ENCODE measurements at places on chromosomes 4 and X.
A peak's percentile ranks its signal among the peaks of the same experiment; 100 is the strongest.

- DNase-seq, result no peak
These were observed 72.6 kb downstream of the TMEM131L start for GRCh38 chr4:153538487-153539357.

DNA sequence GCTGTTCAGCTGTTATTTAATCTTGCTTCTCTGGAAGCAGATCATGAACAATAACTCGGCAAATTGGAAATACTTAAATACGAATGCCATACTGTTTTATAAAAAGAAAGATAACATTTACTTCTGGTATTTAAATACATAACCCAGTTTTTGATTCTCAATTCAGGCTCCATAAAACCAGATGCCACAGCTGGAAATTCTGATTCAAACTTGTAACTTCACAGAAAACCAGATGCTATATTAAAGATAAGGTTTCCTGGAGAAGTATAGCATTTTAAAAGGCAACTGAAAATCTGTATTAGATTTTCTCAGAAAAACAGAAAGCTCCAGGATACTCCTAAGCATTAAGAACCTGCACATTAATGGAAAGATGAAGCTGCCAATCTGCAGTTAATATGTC lies 40.2 kb downstream of the STX18 start:
- DNase-seq, result no peak

- no peak for DNase-seq
These were observed 57.3 kb upstream of the CXCL8 start for GRCh38 chr4:73683033-73683432.

- no peak for DNase-seq
These were observed 26.9 kb upstream of the PASD1 start for GRCh38 chrX:151536571-151536970.

- no peak for DNase-seq
These were observed 37.4 kb upstream of the PACRGL start for GRCh38 chr4:20662851-20663250.

DNA sequence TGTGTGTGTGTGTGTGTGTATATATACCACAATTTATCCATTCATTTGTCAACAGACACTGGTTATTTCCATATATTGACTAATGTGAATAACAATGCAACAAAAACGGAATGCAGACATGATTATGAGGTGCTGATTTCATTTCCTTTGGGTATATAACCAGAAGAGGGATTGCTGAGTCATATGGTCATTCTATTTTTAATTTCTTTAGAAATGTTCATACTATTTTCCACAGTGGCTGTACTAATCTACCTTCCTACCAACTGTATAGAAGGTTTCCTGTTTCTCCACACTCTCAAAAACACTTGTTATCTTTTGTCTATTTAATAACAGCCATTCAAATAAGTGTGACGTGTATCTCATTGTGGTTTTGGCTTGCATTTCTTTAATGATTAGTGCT lies 269.9 kb downstream of the OPHN1 start:
- no peak for DNase-seq

- no peak for DNase-seq
These were observed 751.8 kb upstream of the POU3F4 start for GRCh38 chrX:82756272-82756671.

- DNase-seq, result no peak
These were observed 131.9 kb downstream of the TBC1D19 start for GRCh38 chr4:26715636-26716242.

DNA sequence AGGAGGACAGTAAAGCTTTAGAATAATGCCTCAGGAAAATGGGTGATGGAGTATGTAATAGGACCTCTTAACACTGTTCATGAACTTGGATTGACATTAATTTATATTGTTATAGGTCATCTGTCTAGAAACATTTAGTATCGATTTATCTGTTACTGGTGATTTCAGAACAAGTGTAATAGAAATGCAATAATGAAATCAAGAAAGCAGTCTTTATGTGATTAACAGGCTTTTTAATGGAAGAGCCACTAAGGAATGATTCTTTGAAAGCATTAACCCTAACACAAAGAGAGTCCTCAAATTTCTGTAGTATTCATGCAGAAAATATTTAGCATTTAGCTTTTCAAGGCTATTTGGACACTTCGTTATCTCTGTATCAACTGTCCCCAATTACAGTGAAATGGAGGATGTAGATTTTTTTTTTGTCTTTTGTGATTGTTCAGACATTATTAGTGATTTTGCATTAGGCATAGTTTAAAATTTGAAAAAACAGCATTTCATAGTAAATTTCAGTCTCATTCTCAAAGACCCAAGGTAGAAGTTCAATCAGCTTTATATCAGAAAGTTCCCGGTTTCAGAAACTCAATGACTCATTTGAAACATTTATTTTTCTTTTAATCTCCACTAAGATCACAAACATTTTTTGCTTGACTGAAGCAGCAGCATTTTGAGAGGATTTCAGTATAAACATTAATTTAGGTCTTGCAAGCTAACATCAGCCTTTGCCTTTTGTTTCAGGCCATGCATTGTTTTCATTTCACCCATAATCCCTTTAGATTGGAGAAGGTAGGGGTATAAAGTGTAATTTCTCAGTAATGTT lies 56.3 kb downstream of the AGTR2 start:
- DNase-seq, result no peak

DNA sequence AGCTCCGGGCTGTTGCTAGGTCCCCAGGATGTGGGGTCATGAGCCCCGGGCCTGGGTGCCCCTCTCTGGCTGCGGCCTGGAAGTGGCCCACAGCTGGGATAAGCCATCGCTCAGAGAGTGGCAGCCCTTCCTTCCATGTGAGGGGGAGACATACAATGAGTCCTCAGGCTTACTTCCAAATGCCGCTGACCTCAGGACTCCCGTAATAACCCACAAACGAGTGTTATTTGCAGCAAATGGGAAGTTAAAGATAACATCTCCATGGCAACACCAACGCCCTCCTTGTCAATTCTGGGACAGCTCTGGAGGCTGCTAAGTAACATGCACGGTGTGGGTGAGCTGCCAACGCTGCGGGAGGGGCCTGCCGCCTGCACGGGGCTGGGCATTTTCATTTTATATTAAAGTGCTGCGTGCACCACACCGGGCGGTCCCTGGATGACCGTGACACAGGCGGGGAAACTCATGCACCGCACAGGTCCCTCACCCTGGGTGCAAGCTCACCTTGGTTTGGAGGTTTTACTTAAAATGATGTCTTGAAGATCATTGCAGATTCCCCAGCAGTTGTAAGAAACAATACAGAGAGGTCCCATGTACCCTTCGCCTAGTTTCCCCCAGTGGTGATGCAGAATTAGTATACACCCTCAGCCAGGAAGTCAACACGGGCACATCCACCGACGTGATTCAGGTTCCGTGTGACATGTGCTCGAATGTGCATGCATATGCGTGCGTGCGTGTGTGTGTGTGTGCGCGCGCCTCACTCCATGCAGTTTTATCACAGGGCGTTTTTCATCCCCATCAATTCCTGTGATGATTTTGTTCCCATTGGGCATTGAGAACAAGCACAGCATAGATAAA lies 79.4 kb downstream of the ABLIM2 start:
- DNase-seq, result no peak

GRCh38 chr4:17497890-17498523 lies 13.9 kb downstream of the QDPR start:
- DNase-seq, result no peak

GRCh38 chr4:37803348-37803973 lies 23.0 kb upstream of the PGM2 start:
- no peak for DNase-seq

DNA sequence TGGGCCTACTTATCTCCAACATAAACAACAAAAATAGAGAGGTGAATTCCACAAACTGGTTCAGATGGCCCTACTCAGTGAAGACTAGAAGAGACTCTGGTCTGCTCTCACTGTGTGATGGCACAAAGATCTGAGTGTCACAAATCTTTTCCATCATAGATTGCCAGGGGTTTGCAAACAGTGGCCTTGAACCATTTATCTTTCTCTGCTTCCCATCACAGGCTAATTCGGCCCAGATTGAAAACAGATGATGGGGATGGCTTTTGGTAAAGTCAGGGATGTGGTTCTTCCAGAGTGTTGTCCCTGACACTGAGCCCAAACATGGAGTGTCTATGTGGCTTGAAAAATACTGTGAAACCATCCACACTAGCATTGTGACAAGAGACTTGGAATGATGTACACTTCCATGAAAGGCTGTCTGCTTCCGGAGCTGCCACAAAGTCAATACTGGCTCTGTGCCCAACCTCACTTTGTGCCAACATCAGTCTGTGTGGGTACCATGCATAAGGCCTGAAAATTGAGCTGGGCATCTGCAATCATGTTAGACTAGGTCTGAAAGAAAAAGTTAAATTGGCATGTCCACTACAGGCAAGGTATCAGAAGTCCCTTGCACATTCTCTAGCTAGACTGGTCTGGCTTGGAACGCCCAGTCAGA lies 25.2 kb upstream of the PLAC1 start:
- no peak for DNase-seq

GRCh38 chrX:71198066-71198465 lies 25.0 kb upstream of the GJB1 start:
- peak; percentile 13 for DNase-seq

GRCh38 chrX:148593146-148593545 lies 92.7 kb downstream of the AFF2 start:
- DNase-seq, result no peak

- no peak for DNase-seq
These were observed 137.4 kb downstream of the DKK2 start for GRCh38 chr4:106898621-106899230.

GRCh38 chr4:186192066-186192612 lies 772 bp downstream of the CYP4V2 start:
- DNase-seq, result no peak

DNA sequence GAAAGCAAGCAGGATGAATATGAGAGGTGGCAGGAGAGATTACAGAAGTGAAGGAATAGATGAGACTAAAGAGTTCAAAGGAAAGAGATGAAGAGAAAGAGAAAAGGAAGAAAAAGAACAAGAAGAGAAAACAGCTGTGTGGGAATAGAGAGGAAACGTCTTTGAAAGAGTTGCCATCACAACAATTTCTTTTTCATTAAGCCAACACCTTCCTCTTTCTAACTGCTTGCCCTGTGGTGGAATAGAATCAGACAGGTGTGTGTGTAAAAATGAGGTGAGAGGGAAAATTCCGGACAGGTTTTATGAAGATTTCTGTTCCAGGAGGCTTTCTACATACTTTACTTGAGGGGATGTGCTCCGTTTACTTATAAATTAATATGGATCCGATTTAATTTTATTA lies 28.8 kb downstream of the DTHD1 start:
- DNase-seq, result no peak

- DNase-seq, result no peak
These were observed 337.8 kb upstream of the NOCT start for GRCh38 chr4:138677748-138678147.

- DNase-seq, result no peak
These were observed 68.3 kb downstream of the AFF2 start for GRCh38 chrX:148568763-148569162.

DNA sequence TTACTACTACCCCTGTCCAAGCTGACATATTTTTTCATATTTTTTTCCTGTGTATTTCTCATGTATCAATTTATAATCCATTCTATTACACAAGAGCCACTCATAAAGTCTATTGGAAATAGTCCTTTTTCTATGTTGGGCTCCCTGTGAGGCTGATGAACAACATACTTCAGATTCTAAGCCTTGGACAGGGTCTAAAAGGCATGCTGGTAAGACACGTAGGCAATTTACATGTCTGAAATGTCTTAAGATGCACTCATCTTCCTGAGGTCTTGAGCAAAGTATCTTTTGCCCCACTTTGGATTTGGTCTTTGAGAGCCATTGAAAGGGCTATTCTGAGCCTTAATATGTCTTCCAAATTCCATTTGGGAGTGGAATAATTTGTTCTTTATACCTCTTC lies 31.8 kb downstream of the OCIAD1 start:
- DNase-seq, result no peak

DNA sequence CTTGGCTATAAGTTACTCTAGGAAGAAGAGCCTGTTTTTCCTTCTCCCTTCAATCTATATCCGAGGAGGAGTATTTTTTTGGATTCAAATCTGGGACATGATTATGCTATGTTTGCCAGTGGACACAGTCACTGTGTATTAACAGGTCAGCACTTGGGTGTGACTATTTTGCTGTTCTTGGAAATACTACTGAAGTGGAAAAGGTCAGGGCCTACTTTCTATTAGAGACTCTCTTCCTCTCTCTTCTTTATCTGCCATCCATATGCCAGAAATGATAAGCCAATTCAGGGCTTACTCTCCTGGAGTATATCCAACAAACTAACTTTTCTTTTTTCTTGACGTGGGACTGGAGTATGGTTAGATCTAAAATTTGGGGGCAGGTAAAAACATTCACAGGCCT lies 40.5 kb downstream of the MID1IP1 start:
- DNase-seq, result no peak

DNA sequence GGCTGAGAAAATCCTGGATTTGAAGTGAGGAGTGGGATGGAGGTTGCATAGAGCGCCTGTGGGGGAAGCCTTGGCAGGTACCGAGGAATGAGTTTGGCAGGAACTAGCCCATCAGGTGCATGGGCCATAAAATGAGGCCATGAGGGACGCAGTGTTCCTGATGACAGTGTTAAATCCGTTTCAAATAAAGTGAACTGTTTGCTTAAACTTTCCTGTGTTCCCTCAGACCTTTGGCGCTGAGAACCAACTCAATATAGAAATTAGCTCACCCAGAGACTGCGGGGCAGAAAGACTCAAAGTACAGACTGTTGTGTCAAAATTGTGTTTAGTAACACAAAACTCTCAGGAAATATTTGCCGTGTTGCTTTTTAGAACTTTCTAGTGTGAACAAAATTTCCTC lies 250.0 kb upstream of the NR3C2 start:
- no peak for DNase-seq

DNA sequence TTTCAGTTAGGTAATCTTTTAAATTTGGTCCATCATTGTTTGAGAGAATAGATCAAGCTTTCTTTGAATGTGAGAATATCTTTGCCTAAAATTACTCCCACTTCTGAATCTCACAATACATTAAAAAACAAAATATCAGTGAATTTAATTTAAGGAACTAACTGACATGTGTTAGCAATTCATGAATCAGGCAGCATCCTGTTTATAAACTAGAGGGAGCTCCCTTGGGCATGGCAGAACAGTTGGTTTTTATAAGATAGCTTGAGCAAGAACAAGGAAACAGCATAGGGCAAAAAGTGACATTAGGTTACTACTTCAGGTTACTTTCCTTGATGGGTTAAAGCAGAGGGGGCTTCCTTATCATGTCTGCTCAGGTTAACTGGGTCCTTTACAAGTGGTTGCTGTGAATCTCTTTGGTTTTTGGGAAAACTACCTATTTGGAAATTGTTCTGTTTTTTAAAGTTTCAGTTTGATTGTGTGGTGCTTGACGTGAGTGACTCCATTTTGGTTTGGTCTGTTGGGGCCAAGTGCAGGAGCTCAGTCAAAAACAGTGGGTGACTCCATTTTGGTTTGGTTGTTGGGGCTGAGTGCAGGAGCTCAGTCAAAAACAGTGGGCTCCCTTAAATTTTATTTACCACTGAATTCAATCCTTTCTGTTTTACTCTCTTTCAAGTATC lies 68.0 kb downstream of the PPEF2 start:
- DNase-seq, result no peak

GRCh38 chrX:100407147-100407783 lies 2.8 kb downstream of the PCDH19 start:
- no peak for DNase-seq
